ENCODE measurements at places on chromosomes 11 and 22. TPM values are rescaled to one million over a fixed set of nuclear protein-coding genes. Genes with fewer than 3 reads are reported as not detected.

The PRRG4 gene
- total RNA-seq = 5.2 TPM

The RELA gene
- 51.8 TPM for total RNA-seq

The NRXN2 gene
- total RNA-seq = 0.46 TPM

DNA sequence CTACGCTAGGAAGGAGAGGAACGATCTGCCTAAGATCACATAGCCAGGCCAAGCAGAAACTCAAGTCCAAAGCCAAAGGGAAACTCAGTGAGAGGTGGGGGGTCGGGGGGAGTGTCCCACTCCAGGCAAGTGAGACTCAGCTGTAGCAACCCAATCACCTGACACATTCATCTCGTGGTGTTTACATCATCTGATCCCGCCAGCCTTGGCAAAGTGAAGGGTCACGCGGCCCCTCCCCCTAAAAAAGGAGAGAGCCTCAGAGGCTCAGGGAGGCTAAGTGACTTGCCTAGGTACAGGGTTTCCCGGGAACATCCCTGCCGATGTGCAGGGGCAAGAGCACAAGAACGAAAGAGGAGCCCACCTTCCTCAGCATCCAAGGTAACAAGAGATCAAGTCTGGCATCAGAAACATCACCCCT, 21.5 kb downstream of the MYH9 start:
- no peak for DNase-seq

DNA sequence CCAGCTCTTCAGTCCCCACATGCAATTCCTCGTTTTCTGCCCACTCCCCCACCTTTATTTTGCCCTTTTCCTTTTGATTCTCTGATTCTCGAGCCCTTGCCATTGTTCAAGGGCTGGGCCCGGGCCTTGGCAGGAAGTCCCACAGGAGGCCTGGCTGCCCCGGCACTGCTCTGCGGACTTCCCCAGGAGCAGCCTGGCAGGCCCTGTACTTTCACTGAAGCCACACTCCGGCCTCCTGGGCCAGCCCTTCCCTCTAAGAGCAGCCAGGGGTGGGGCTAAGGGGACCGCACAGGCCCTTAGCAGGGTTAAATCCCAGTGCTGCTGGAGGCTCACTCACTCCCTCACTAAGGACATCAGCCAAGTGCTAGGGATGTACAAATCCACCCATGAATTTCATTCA, 4.1 kb downstream of the LRRC32 start:
- DNase-seq = no peak

GRCh38 chr11:70098936-70099335, 20.8 kb downstream of the ANO1 start:
- DNase-seq = no peak

GRCh38 chr11:11458485-11458884, 105.4 kb upstream of the CSNK2A3 start:
- DNase-seq = no peak

DNA sequence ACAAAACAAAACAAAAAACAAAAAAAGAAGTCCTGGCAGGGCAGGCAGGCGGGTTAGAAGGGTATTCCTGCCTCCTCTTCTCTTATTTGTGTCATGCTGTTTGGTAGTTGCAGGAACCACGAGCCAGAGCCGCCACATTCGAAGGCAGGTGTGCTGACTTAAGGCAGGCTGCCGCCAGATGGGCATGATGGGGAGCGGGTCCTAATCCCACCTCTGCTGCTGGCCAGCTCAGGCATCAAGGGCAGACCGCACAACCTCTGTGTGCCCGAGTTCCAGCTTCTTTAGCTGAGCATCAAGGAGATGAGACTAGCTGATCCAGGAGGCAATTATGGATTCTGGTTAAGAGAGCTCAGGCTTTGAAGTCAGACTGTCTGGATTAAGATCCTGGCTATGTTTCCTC, 12.1 kb downstream of the OAF start:
- no peak for DNase-seq

GRCh38 chr22:20298803-20299745, 20.8 kb downstream of the DGCR6L start:
- peak; percentile 84 for DNase-seq

GRCh38 chr22:39230261-39231196, 14.3 kb downstream of the PDGFB start:
- no peak for DNase-seq

DNA sequence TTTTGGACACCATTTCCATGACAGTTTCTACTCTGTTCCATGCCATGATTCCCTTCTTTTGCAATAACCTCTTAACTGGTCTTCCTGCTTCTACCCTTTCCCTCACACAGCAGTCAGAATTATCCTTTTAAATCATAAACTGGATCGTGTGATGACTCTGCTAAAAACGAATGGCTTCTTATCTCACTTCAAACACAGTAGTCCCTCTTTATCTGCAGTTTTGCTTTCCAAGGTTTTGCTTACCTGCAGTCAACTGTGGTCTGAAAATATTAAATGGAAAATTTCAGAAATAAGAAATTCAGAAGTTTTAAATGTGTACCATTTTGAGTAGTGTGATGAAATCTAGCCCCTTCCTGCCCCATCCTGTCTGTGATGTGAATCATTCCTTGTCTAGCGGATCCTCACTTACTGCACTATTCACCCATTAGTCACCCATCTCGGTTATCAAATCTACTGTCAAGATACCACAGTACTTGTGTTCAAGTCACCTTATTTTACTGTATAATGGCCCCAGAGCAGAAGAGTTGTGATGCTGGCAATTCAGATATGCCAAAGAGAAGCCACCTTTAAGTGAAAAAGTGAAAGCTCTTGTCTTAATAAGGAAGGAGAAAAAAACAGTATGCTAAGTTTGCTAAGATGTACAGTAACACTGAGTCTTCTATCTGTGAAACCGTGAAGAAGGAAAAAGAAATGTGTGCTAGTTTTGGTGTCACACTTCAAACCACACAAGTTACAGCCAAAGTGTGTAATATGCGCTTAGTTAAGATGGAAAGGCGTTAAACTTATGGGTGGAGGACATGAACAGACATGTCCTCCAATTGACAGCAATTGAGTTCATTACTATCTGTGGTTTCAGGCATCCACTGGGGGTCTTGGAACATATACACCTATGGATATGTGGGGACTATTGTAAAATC, 283.0 kb downstream of the DDX10 start:
- no peak for DNase-seq

DNA sequence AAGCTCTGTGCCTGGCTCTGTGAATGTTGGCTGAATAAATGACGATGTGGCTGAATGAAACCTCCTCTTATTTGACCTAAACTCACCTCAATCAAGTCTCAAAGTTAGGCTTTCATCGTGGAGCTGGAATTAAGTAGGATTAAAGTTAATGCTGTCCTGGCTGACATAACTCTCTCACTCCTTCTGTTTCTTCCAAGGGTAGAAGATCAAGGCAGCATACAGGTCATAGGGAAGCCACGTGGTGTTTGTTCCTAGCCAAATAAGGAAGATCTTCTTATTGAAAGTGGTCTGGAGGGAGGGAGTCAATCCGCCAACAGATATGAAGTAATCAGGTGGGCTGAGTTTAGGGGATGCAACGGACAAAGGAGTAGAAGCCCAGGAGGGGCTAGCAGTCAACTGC, 59.5 kb downstream of the TRIM29 start:
- no peak for DNase-seq

DNA sequence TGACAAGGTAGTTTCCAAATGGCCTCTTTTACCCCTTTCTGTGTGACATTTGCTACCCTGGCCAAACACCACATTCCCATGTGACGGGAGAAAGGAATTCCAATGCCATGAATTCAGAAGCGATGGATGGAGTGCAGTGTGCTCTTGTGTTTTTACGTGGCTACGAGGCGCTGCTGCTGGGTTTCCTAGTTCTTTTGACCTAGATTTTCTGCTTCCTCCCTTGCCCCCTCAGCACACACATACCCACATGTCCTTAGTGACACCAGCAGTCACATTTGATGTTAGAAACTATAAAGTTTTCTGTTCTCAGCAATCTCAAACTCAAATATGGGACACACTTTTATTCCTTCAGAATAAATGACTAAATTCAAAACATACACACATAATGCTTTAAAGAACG, 7.8 kb upstream of the TMA7B start:
- DNase-seq = no peak

DNA sequence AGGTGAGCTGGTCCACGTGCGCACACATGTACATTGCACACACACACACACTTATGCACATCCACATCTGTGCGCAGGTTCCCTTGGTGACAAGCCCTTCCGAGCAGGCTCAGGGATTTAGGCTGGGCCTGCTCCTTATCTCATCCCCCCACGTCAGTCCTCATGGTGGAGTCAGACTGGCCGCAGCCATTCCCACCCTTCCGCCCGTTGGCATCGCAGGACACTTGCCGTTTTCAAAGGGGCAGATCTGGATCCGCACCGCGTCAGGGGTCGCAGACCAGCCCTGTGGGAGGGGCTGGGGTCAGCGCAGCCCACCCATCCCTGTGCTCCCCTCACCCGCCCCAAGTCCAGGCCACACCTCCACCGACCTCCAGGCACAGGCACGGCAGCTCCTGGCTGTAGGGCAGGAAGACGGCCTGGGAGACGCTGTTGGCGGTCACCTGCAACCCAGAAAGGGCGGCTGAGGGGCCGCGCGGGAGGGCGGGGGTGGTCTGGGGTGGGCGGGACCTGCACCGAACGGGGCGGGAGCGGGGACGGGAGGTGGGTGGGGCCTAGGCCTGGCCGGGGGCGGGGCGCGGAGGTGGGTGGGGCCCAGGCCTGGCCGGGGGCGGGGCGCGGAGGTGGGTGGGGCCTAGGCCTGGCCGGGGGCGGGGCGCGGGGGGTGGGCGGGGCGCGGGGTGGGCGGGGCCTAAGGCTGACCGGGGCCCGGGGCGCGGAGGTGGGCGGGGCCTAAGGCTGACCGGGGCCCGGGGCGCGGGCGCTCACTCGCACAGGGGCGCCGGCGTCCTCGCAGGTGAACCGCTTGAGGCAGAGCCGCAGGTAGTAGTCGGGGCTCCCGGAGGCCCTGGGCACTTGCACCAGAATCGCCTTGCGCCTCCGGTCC, 13.3 kb downstream of the IL17REL start:
- DNase-seq = no peak

GRCh38 chr22:39593066-39593930, 22.7 kb downstream of the CACNA1I start:
- DNase-seq = no peak

- DNase-seq = no peak
Measured at GRCh38 chr11:12906501-12906900, 102.6 kb upstream of the RASSF10 start.

- DNase-seq = no peak
Measured at GRCh38 chr11:93099806-93100205, 98.0 kb downstream of the SLC36A4 start.

GRCh38 chr22:30381264-30381663, 5.9 kb downstream of the RNF215 start:
- no peak for DNase-seq

DNA sequence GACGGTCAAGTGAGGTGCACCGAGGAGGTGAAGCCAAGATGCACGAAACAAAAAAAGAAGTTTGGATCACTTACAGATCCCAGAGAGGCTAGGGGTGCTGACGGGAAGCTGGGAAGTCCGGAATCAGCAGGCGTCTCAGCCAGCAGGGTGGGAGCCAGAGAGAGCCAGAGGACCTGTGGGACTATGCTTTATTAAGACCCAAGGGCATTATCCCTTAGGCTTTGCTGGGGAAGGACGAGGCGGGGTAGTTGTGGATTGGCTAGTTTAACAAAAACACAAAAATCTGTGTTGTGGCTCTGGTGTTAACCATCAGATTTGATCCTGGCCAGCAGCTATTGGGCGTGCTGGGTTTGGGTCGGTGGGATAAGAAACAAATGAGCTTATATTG, 427.1 kb downstream of the DYNC2H1 start:
- no peak for DNase-seq

- no peak for DNase-seq
Measured at GRCh38 chr22:26751217-26751616, 93.8 kb downstream of the MIAT start.

DNA sequence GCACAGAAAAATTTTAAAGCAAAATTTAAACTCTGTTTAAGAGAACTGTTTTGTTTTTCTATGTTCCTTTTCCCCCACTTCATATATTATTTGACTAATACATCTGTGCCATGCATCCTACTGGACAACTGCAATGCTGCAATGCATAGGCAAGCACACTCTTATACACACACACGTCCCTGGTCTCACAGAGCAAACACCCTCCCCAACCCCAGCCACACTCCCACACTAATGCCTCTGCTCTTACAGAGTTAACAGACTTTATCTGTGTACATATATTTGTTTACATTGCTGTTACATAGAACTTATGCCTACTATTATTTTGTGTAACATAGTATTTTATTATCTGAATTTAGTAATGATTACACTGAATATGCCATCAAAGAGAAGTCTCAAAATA, 25.5 kb upstream of the CTSC start:
- DNase-seq = no peak

GRCh38 chr11:44817207-44817949, 90.6 kb downstream of the TSPAN18 start:
- DNase-seq = no peak

- no peak for DNase-seq
Measured at GRCh38 chr22:27591060-27591459, 210.5 kb downstream of the MN1 start.

- DNase-seq = no peak
Measured at GRCh38 chr11:125091877-125092664, 19.4 kb downstream of the TMEM218 start.

All from prostate gland (tissue), 2 donors.